Osteoblast (primary cell): ENCODE measurements at places on chromosomes 1 and 21. TPM values are rescaled to one million over a fixed set of nuclear protein-coding genes. Genes with fewer than 3 reads are reported as not detected.

Gene MSH4
- under 0.01 and 0.29 TPM in 2 replicates for total RNA-seq

Gene RAB7B
- 7.6 and 7.7 TPM in 2 replicates for total RNA-seq

Gene FLG
- total RNA-seq, result 4.4 and 8.3 TPM in 2 replicates

Gene SLC9C2
- total RNA-seq, result not detected in 2 replicates

Gene RGS13
- not detected in 2 replicates for total RNA-seq

Gene CTNNBIP1
- 17.7 and 18.5 TPM in 2 replicates for total RNA-seq

Gene ADARB1
- 19.5 and 28.9 TPM in 2 replicates for total RNA-seq

Gene BTBD8
- total RNA-seq, result 5.8 and 8.3 TPM in 2 replicates

Gene FAM163A
- not detected in 2 replicates for total RNA-seq

Gene ASCL5
- total RNA-seq, result not detected in 2 replicates

Gene MYOC
- not detected in 2 replicates for total RNA-seq

Gene SPRR4
- not detected in 2 replicates for total RNA-seq

Gene CHI3L1
- 273 and 932 TPM in 2 replicates for total RNA-seq

Gene LINGO4
- total RNA-seq, result not detected in 2 replicates

Gene IBA57
- 4.4 and 4.7 TPM in 2 replicates for total RNA-seq

Gene SLC2A5
- 11.2 and 22.4 TPM in 2 replicates for total RNA-seq

Gene KIF14
- total RNA-seq, result 1.8 and 2.1 TPM in 2 replicates

Gene STMN1
- total RNA-seq, result 34.7 and 35.1 TPM in 2 replicates

Gene LAX1
- 0.29 TPM in 1 of 2 replicates, not detected in the other for total RNA-seq

Gene SERTAD4
- total RNA-seq, result 2.9 and 8.0 TPM in 2 replicates

Gene CELF3
- total RNA-seq, result not detected in 2 replicates

Gene EPHA2
- total RNA-seq, result 13.3 and 21.0 TPM in 2 replicates

Gene NCMAP
- total RNA-seq, result not detected in 2 replicates

Gene CRYZL1
- total RNA-seq, result 24.5 and 28.6 TPM in 2 replicates

Gene RRP1
- 16.5 and 18.5 TPM in 2 replicates for total RNA-seq

Gene DCDC2B
- total RNA-seq, result under 0.01 TPM in 1 of 2 replicates, not detected in the other
